ENCODE measurements at places on chromosomes 3 and 15. TPM values are rescaled to one million over a fixed set of nuclear protein-coding genes. Genes with fewer than 3 reads are reported as not detected.

The GPR171 gene
- 7.0 TPM for total RNA-seq

The H1-8 gene
- not detected for total RNA-seq

The GXYLT2 gene
- total RNA-seq, result 32.4 TPM

The IL17RB gene
- total RNA-seq, result not detected

DNA sequence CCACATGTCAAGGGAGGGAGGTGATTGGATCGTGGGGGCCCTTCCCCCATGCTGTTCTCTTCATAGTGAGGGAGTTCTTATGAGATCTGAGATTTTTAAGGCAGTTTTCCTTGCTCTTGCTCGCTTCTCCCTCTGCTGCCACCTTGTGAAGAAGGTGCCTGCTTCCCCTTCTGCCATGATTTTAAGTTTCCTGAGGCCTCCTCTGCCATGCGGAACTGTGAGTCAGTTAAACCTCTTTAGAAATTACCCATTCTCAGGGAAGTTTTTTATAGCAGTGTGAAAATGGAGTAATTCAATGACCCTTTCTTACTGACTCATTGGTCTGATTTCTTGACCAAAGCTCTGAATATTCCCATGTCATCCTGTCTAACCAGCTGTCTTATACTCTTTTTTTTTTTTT lies 484.4 kb upstream of the TPRG1 start:
- H3K4me3 ChIP-seq, result no peak overlapping the region
- peak overlapping the region; percentile 20 for H3K27ac ChIP-seq
- H3K36me3 ChIP-seq, result no peaks in the 10 kb centered on the region
- no peak for DNase-seq
- no peaks in the 10 kb centered on the region for H3K27me3 ChIP-seq

- H3K27ac ChIP-seq, result no peak overlapping the region
- H3K27me3 ChIP-seq, result no peaks in the 10 kb centered on the region
- H3K36me3 ChIP-seq, result no peaks in the 10 kb centered on the region
- no peak overlapping the region for H3K4me3 ChIP-seq
- no peaks in the 10 kb centered on the region for H3K4me1 ChIP-seq
Measured at GRCh38 chr3:143222981-143223380, 103.4 kb downstream of the CHST2 start.

DNA sequence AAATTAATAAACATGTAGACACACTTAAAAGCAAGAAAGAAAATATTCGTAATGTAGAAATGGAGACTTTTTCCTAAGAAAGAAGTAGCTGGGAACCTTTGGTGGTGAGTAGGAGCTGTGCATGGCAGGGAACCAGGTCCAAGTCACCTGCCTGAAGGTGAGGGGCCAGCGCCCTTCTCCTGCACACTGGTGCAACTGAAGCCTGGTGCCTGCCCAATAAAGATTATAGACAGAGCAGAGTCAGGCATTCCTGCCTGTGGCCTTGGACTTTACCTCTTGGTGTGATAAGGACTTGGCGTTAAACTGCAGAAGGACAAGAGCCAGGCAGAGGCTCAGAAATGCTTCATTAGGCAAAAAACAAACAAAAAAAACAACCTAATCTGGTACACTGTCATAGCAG lies 14.2 kb downstream of the CFAP91 start:
- H3K4me1 ChIP-seq, result no peaks in the 10 kb centered on the region
- H3K4me3 ChIP-seq, result no peak overlapping the region
- H3K27ac ChIP-seq, result no peak overlapping the region
- no peaks in the 10 kb centered on the region for H3K36me3 ChIP-seq

DNA sequence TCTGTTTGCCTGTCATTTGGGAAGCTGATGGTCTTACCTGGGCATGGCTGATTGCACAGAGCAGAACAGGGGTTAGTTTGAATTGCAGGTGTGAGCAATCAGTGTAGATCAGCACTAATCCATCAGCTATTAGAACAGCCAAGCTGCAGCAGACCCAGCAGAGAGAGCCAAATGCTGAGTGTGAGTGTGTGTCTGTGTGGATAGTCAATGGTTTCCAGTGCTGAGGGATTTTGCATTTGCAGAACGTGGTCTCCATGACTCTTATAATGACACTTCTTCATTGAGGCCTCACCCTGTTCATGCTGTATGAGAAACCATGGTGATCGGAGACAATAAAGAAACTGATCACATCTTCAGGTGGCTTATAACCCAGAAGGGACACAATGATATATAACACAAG lies 312.1 kb downstream of the SOX2 start:
- no peak overlapping the region for H3K27ac ChIP-seq
- H3K4me3 ChIP-seq, result no peak overlapping the region
- no peaks in the 10 kb centered on the region for H3K36me3 ChIP-seq
- H3K4me1 ChIP-seq, result no peaks in the 10 kb centered on the region
- no peak for DNase-seq

DNA sequence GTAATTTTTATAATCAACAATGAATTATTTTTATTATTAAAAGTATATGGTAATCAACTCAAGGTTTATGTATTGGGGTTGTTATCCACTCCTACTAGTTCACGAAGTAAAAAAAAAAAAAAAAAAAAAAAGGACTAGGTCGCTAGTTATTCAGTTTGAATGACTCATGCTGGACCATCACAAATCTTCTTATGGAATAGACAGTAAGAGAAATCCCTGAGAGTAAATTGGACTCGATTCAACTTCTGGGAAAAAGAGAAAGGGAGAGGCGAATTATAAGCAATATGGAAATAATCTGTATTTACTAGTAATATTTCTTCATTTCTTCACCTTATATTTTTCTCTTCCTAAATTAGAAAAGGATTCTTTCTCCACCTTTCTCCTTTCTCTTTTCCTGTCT lies 2.0 kb downstream of the MYEF2 start:
- peak overlapping the region; percentile 95 for H3K27ac ChIP-seq
- peaks cover 19% of the 10 kb centered on the region for H3K4me1 ChIP-seq
- peak overlapping the region; percentile 88 for H3K4me3 ChIP-seq
- no peaks in the 10 kb centered on the region for H3K27me3 ChIP-seq

- peaks cover 13% of the 10 kb centered on the region for H3K36me3 ChIP-seq
- H3K4me1 ChIP-seq, result peaks cover 17% of the 10 kb centered on the region
- H3K27me3 ChIP-seq, result no peaks in the 10 kb centered on the region
Measured at GRCh38 chr15:63156755-63157117, 541 bp downstream of the RPS27L start.

DNA sequence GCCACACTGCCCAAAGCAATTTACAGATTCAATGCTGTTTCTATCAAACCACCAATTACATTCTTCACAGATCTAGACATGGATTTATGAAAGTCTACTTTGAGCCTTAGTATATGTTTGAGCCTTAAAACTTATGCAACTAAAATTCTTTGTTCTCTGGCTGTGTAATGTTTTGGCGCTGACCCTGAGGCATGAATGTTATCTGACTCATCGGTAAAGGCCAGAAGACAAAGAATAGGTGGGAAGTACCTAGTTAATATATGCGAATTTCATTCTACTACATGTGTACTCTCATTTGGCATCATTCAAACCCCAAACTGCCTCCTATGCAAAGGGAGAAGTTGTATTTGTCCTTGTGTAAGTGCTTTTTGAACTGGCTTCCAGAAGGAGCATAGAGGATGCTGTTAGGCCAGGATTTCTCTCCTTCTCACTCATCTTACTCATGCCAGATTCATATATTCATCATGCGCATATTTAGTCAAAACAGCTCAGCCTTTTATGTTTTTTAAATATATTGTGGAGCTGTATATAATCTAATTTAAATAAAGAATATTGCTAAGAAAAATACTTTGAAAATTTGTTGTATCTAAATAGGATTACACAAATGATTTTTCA lies 204.2 kb downstream of the NFKBIZ start:
- H3K27ac ChIP-seq, result no peak overlapping the region
- H3K27me3 ChIP-seq, result no peaks in the 10 kb centered on the region
- no peaks in the 10 kb centered on the region for H3K36me3 ChIP-seq
- no peaks in the 10 kb centered on the region for H3K4me1 ChIP-seq
- H3K4me3 ChIP-seq, result no peak overlapping the region

- no peak for DNase-seq
- no peak within 1 kb of the TSS for H3K27ac ChIP-seq
- no peaks in the 10 kb centered on the region for H3K27me3 ChIP-seq
- H3K4me1 ChIP-seq, result no peaks in the 10 kb centered on the region
Measured at GRCh38 chr3:52777127-52777958, at the start of gene ITIH1. Gene ITIH1, plus strand, starts transcription at chr3:52777599. Its CDS starts 17 bp downstream, at chr3:52777616.

DNA sequence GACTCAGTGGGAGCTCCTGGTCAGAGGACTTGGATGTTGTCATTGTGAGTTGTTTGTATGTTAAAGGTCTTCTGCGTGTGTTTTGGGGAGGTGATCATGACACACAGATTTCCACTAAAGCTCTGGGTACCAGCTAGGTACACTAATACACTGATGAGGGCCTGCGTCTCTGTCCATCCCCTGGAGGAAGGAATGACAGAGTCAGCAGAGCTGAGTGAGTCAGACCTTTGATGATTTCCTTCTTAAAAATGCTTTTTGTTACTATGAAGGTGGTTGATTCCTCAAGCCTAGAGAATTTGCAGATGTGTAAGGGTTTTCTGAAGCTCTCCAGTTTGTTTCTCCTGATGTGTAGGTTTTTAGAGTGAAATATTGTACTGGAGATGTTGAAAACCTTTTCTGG lies 424.1 kb upstream of the TPM1 start:
- H3K27me3 ChIP-seq, result no peaks in the 10 kb centered on the region
- H3K36me3 ChIP-seq, result no peaks in the 10 kb centered on the region
- H3K4me1 ChIP-seq, result peaks cover 45% of the 10 kb centered on the region
- DNase-seq, result no peak
- peak overlapping the region; percentile 71 for H3K27ac ChIP-seq
- no peak overlapping the region for H3K4me3 ChIP-seq

GRCh38 chr15:69167218-69167846 lies 6.9 kb downstream of the GLCE start:
- H3K27ac ChIP-seq, result no peak overlapping the region
- no peaks in the 10 kb centered on the region for H3K36me3 ChIP-seq

GRCh38 chr3:198028718-198029117 lies 68.7 kb downstream of the LMLN start:
- H3K36me3 ChIP-seq, result no peaks in the 10 kb centered on the region
- H3K27ac ChIP-seq, result no peak overlapping the region
- no peaks in the 10 kb centered on the region for H3K27me3 ChIP-seq
- no peak for DNase-seq
- no peak overlapping the region for H3K4me3 ChIP-seq

DNA sequence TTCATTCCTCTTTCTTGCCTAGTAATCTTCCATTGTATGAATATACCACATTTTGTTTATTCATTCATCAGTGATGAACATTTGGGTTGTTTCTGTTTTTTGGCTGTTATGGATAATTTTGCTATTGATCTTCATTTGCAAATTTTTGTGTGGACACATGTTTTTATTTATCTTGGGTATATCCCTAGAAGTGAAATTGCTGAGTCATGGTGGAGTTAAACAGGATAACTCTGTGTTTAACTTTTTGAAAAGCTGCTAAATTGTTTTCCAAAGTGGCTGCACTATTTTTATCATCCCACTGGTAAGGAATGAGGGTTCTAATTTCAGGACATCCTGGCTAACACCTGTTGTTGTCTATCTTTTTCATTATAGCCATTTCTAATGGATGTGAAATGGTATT lies 74.6 kb upstream of the ARL6 start:
- no peak for DNase-seq
- H3K27ac ChIP-seq, result no peak overlapping the region
- no peaks in the 10 kb centered on the region for H3K4me1 ChIP-seq
- H3K36me3 ChIP-seq, result no peaks in the 10 kb centered on the region

GRCh38 chr3:46958467-46959160 lies 17.9 kb downstream of the CCDC12 start:
- peaks cover 64% of the 10 kb centered on the region for H3K4me1 ChIP-seq
- no peak overlapping the region for H3K27ac ChIP-seq
- H3K4me3 ChIP-seq, result no peak overlapping the region
- no peak for DNase-seq
- no peaks in the 10 kb centered on the region for H3K36me3 ChIP-seq

DNA sequence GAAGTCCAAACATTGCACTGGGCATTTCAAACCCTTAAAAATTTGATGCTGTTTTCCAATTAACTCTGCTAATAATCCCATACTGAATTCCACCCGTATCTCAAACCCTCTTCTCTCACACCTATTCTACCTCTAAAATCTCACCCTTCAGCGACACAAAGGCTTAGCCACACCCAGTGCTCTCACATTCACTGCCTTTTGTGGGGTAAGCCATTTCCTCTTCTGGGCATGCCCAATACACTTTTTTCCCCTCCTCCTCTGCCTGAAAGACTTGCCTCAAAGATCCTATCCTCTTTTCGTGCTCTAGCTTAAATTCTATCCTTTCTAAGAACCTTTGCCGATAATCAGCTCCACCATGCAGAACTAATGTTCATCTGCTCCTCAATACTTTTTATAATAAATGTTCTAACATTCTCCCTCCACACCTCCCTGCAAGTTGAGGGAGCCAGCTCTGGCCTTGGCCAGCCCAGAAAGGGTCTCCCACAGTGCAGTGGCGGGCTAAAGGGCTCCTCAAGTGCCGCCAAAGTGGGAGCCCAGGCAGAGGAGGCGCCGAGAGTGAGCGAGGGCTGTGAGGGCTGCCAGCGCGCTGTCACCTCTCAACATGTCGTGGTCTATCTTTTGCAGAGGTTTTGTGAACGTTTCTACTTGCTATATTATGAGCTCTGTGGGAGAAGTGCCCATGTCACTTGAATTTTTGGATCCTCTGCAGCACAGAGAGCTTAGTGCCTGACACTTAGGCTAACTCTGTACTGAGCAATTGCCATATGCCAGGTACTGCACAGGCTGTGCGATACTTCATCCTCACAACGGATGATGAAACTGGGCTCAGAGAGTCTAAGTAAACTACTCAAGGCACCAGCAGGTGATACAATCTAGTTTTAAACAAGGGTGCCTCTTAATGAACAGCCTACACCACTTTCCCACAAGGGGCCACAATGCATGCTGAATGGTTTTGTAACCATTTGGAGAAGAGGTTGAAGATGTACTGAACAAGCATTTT lies 53.6 kb upstream of the BCL6 start:
- DNase-seq, result no peak
- H3K27ac ChIP-seq, result no peak overlapping the region
- no peaks in the 10 kb centered on the region for H3K27me3 ChIP-seq
- H3K36me3 ChIP-seq, result no peaks in the 10 kb centered on the region

DNA sequence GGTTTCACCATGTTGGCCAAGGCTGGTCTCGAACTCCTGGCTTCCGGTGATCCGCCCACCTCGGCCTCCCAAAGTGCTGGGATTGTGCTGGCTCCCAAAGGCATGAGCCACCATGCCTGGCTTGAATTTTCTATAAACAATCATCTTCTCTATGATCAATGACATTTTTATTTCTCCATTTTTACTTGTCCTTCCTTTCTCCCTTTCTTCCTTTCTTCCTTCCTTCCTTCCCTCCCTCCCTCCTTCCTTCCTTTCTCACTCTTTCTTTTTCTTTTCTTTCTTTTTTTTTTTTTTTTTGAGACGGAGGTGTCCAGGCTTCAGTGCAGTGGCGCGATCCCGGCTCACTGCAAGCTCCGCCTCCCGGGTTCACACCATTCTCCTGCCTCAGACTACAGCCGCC lies 8.6 kb upstream of the KPNA1 start:
- H3K4me1 ChIP-seq, result no peaks in the 10 kb centered on the region
- no peak for DNase-seq
- no peak overlapping the region for H3K27ac ChIP-seq
- H3K4me3 ChIP-seq, result no peak overlapping the region

DNA sequence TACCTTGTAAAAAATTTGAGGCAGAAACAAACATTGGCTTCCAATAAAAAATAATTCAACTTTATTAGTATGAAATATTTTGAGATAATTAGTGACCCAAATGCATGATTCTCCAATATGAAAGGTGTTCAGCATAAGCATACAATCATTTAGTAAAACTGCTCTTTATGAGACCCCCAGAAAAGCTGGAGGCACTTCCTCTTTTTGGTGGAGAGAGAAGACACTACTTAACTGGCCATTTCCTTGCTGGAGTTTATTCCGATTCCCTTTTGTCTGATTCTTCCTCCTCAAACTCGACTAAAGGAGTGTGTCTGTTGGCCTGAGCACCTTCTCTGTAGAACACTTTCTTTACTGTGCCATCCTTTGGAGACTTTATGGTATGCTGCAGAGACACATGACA lies 34.8 kb upstream of the DCUN1D1 start:
- no peaks in the 10 kb centered on the region for H3K27me3 ChIP-seq
- H3K36me3 ChIP-seq, result peaks cover 18% of the 10 kb centered on the region
- DNase-seq, result no peak
- H3K4me3 ChIP-seq, result no peak overlapping the region
- peaks cover 3% of the 10 kb centered on the region for H3K4me1 ChIP-seq

All from thoracic aorta (tissue), 2 donors.